Activated naive CD4-positive, alpha-beta T cell (primary cell): ENCODE measurements at places on chromosomes 1 and 21.
A peak's percentile ranks its signal among the peaks of the same experiment; 100 is the strongest.

- no peak for DNase-seq
These were observed 91.2 kb downstream of the USH2A start for GRCh38 chr1:216332003-216332402.

DNA sequence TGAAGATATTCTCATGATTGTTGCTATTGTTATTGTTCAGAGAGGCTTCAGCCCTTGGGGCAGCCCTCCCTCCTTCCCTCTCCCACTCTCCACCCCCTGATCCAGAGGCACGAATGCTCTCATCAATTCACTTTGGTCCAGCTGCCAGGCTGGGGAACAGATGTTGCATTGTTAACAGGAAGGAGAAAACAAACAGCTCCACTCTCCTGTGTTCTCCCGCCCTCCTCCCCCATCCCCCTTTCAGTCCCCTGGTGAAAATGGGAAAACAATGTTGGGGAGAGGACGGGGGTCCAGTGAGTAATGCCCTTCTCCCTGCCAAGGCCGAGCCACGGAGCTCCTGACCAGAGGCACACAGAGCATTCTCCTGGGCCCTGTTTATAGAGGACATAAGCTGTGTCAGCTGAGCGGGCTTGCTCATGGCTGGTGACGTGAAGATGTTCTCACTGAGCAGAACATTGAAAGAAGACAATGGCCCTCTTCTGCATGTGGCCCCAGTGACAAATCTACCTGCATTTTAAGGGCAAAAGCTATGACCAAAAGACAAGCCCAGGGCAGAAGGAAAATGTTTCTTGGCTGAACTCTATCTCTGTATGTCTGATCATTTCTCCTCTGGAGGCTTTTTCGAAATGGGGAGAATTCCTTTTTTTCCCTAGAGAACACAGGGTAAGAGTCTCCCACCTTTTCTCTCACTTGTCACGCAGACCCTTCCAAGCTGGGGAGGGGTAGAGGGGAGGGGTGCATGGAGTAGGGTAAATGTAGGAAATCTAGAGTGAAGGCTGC, 111.7 kb downstream of the GLUL start:
- DNase-seq, result no peak

DNA sequence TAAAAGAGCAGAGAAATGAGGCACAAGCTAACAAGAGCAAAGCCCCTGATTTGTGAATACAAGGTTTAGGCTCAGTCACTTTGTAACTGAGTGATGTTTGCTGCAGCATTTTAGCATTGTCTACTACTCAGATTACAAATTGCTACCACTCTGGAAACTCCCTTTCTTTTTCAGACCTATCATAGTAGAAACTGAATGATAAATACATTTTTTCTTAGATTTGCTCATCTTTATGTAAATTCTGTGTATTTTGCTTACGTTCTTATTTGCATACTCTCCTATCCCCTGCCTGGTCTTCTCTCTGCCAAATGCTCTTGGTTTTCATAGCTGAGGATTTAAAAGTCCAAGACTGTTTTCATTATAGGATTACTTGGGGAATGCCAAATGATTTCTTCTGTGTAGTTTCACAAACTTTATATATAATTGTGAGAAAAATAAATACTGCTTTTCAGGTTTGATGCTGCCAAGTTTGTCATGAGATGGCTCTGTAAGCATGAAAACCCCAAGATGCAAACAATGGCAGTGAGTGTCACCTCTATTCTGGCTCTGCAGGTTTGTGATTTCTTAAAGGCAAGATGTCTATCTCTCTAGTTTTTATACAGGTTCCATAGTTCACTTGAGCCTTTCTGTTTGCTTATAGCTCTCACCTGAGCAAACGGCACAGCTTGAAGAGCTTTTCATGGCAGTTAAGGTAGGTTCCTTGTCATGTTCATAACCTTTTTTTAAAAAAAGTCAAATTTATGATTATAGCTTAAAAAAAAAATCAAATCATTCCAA, 24.7 kb downstream of the ZYG11A start:
- DNase-seq, result no peak

- DNase-seq, result no peak
These were observed 9.1 kb downstream of the EXO1 start for GRCh38 chr1:241857131-241857530.

GRCh38 chr1:58921342-58921741, 137.5 kb upstream of the JUN start:
- no peak for DNase-seq

GRCh38 chr1:45258059-45258650, 51.8 kb upstream of the ZSWIM5 start:
- DNase-seq, result no peak

DNA sequence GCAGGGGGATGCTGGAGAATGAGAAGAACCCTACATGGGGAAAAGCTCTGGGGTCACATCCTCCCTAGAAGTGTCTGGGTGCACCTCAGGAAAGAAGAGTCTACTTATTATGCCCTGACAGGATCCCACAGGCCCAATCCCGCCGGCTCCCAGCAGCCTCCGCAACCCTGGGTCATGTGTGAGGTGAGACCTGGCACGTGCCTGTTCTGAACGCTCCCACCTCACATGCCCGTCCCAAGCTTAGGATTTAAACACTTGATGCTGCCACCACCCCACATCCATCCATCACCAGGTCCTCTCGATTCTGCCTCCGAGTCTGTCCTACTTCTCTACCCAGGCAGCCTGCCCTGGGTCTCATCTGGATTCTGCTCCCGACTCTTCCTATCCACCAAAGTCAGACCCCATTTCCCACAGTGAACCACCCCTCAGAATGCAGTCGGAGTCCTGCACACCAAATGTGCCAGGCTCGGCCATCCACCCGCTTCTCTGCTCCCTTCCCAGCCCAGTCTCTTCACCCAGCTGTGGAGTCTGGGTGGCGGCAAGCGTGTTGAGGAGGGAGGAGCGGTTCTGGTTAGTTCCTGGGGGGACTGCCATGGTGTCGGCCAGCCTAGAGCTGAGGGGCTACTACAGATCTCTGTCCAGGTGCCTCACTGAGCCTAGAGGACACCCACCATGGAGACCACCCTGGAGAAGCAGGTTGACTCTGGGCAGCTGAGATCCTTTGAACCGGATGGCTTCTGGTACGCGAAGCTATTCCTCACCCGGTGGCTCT, 23.9 kb downstream of the SLC2A1 start:
- DNase-seq, result no peak

- no peak for DNase-seq
These were observed 246.4 kb upstream of the ADAMTS5 start for GRCh38 chr21:27213303-27213702.

- DNase-seq, result no peak
These were observed 12.5 kb upstream of the PKP1 start for GRCh38 chr1:201270616-201271390.

GRCh38 chr1:35499652-35500176, 57.5 kb downstream of the KIAA0319L start:
- no peak for DNase-seq

GRCh38 chr1:183215076-183215720, 29.1 kb downstream of the LAMC2 start:
- no peak for DNase-seq

GRCh38 chr21:34545079-34545884, 33.3 kb upstream of the KCNE1 start:
- no peak for DNase-seq

- DNase-seq, result peak; percentile 29
These were observed 407 bp downstream of the CAMSAP2 start for GRCh38 chr1:200738949-200739651.

GRCh38 chr1:40903106-40903505, 40.9 kb upstream of the CITED4 start:
- DNase-seq, result no peak

- no peak for DNase-seq
These were observed 997 bp downstream of the IFNAR2 start for GRCh38 chr21:33230545-33231324.

GRCh38 chr1:103256490-103256889, 148.2 kb upstream of the COL11A1 start:
- no peak for DNase-seq

GRCh38 chr1:239125893-239126292, 260.5 kb upstream of the CHRM3 start:
- no peak for DNase-seq

- DNase-seq, result no peak
These were observed 35.9 kb upstream of the GALNT2 start for GRCh38 chr1:230031131-230031530.

DNA sequence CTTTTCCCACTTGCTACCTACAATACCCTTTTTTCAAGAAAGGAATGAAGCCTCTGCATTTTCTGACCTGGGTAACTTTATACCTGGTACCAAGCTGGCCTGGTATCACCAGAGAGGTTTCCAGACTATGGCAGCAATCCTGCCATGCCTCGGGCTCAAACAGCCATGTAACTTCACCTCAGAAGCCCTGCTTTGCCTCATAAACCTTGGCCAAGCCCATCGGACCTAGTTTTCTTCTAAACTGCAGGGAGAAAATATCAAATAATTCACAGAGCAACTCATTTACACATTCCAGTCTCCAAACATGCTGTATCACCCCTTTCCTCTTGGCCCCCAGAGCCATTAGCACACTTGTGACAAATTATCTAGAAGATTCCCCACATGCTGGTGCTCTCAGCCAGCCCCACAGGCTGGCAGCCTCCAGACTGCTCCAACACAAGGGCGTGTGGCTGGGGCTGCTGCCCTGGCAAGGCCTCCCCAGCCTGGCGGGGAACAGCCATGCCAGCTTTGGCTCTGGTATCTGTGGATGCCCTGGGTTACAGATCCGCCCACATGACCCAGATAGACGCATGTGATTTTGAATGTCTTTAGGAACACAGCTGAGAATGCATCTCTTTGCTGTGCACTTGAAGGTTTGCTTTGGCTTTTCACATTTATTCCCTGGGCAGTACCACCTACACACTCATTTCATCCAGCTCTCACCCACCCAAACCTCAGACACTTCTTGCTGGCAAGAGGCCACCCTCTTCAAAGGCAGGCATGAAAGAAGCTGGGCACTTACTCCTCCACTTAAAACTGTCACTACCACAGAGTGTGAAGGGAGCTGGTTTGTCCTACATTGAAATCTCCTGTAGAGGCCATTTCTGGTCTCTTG, 70.0 kb upstream of the BCAR3 start:
- DNase-seq, result no peak

DNA sequence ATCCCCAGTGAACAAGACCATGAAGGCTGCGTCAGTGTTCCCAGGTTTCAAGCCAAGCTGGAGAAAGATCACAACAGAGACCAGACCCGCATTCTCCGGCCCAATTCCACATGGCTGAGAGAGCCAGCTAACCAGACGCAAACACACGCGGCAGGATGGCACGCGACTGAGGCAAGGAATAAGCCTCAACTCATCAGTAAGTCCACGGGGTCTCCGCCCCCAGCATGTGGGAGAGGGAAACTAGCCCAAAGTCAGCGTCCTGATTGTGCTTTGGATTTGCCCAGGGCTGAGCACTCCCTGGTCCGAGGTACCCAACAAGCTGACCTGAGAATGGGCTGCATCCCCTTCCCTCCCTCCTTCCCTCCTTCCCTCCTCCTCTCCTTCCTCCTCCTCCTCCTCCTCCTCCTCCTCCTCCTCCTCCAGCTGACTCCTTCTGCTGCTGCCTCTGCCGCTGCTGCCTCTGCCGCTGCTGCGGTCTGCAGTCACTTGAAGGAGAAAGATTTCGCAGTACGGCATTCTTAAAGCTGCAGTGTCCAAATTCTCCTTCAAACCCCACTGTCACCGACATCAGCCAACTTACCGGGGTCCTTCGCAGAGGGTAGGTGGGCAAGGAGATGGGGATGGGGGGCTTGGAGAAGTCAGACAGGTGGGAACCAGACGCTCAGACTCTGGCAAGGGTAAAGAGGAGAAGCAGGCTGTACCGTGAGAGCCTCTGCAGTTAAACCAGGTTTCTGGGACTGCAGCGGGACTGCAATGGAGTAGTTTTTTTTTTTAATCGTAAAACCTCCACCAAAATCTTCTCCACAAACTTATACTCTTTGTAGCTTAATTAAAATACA, 33.0 kb upstream of the H6PD start:
- no peak for DNase-seq

GRCh38 chr21:40733024-40733397, 113.9 kb downstream of the DSCAM start:
- DNase-seq, result no peak

- no peak for DNase-seq
These were observed 214.6 kb downstream of the GRIK1 start for GRCh38 chr21:29725025-29725736.

- no peak for DNase-seq
These were observed 7.3 kb upstream of the STUM start for GRCh38 chr1:226541231-226541630.

DNA sequence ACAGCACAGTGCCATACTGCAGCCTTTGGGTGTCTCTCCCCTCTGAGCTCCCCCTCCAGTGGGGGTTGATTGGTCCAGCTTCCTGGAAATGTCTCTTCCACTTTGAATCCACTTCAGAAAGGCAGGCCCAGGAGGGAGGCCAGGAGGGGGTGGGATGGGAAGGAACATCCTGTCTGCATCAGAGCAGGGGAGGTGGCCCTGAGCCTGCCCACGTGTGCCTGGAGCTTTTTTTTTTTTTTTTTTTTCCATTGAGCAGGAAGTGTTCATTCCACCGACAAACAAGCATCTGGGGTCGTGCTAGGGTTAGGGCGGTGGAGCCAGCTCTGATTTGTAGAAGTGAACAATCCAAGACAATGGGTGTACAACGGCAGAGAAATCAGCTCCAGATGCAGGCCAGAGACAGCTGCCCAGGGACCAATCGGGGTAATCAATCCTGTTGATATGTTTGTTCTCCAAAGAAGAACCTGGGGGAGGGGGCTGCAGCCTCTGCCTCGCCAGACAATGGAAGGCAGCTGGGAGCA, 93.3 kb downstream of the SSBP3 start:
- DNase-seq, result no peak

- no peak for DNase-seq
These were observed 341.8 kb downstream of the ZNF326 start for GRCh38 chr1:90336552-90337324.

DNA sequence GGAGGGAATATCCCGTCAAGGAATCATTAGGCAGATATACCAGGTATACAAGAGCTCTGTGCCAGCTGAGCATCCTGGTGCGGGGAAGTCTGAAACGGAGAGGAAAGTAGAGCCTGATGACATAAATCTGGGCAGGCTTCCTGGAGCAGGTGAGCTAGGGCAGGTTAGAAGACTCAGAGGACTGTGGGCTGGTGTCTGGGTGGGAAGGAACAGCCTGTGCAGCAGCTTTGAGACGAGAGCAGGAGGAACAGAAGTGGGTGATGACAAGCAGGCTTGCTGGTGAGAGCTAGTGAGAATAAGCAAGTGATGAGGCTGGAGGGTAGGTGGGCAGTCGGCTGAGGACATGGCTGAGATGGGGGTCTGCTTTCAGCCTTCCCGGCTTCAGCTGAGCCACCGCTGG, 6.7 kb downstream of the CELSR2 start:
- no peak for DNase-seq
